ENCODE measurements at places on chromosomes 12 and 14.

DNA sequence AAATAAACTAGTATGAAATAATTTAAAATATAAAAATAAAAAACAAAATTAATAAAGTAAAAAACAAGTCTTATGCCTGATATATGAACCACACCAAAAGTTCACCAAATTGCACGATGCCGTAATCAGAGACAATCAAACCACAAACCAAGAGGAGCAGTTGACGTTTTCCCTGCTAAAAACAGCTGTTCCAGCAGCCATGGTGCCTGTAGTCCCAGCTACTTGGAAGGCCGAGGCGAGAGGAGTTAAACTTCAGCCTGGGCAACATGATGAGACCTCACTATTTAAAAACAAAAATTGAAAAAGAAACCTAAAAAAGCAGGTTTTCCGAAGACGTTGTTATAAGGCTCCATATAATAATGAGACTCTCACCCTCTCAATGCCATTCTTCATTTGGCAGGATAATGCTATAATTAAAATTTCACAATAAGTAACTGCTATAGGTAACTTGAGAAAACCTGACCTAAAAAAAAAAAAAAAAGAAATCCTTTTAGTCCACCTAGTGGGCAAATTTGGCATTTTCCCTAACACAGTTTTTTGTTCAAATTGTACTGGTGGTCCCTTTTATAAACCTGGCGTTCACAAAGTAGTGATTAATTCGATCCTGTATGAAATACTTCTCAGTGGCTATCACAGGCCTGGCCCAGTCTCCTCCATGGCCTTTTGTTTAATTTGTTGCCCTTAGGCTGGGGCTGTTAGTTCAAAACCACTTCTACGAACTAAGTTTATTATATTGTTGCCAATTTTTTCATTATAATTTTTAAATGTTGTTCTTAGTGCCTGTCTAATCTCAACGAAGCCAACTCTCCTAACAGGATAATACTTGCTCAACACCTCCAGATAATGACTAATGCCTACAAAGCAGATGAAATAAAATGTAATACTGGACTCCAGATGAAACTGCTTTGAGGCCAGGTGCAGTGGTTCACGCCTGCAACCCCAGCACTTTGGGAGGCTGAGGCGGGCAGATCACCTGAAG, 62.1 kb downstream of the TNFAIP2 start:
- no peak for DNase-seq

GRCh38 chr14:53955229-53955556, 1.4 kb downstream of the BMP4 start:
- DNase-seq, result no peak

DNA sequence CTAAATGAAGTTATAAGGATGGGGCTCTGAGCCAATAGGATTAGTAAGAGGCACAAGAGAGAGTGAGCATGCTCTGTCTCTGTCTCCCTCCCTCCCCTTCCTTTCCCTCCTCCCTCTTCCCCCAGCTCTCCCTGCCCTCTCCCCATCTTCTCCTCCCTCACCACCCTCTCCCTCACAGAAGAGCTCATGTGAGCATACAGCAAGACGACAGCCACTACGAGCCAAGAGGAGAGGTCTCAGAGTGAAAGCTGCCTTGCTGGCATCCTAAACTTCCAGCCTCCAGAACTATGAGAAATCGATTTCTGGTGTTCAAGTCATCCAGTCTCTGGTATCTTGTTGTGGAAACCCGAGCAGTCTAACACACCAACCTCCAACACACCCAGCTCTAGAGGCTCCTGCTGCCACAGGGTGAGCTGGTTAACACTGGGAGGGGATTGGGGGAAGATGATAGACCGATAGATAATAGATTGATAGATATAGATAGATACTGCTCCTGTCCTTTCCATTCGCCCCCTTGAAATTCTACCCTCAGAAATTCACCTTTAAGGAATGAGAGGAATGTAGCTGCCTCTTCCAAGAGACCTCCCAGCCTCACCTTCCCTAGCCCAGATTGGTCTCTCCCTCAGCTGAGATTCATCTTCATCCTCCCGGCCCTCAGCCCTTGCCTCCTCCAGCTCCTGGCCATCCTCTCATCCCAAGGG, 25.8 kb upstream of the ACTN1 start:
- no peak for DNase-seq

- no peak for DNase-seq
Observed at GRCh38 chr12:48980953-48981756, 3.0 kb downstream of the WNT1 start.

- no peak for DNase-seq
Observed at GRCh38 chr12:103331643-103332042, 164.1 kb downstream of the C12orf42 start.

DNA sequence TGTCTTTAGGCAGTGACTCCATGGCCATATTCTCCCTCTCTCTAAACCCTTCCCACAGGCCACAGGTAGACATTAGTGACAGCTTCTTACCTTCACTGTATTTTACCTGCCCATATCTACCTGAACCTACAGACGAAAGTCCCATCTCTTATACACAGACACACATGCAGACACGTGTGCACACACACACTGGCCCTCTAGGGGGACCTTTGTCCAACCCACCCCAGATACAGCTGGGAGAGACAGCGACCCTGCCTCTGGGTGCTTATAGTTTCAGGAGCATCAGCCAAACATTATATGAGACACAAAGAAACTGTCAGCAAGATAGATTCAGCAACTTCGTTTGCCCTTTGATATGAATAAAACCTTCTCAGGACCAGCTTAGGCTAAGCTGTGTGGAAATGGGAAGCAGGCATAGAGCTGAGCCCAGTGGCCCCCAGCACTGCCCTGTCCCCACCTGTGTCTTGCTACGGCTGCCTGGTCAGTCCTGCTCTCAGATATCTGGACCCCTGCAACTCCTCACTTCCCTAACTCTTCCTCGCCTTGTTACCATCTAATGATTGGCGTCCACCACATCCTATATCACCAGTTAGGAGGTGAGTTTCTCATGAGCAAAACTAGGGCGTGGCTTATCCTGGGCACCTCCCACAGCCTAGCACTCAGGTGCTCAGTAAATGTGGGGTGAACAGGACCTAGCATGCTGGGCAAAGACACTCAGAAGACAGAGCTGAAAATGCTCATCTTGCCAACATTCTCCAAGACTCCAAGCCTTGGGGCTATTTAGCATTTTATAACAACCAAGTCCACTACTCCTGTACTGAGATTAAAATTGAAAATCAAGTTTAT, 12.0 kb upstream of the CD9 start:
- DNase-seq, result no peak

DNA sequence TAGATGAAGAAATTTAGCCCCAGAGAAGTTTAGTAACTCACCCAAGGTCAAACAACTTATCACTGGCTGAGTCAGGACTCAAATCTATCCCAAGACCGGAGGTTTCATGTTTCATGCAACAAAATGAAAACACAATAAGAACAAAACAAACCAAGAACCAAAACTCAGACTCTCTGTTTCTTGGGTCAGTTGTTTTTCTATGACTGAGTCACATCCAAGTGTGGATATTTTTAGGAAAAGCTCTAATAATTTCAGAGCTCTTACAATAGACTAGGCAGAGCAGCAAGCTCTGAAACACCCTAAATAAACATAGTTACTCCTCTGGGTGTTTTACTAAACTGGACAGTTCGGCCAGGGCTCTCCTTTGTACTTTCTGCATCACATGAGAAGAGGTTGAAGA, 87.6 kb upstream of the PRB2 start:
- no peak for DNase-seq

DNA sequence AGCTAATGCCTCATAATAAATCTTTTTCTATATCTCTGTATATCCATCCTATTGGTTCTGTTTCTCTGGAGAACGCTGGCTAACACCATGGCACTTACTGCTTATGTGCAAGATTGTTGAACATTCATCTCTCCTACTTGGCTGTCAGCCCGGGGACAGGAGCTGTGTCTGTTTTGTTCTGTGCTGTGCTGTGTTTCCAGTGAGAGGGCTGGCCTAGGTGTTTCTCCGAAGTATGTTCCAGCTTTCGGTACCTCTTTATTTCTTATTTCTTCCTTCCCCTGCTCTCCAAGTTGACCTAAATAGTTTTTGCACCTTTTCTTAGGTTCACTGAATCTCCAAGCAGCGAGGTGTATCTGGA, 18.8 kb upstream of the NR4A1 start:
- no peak for DNase-seq

DNA sequence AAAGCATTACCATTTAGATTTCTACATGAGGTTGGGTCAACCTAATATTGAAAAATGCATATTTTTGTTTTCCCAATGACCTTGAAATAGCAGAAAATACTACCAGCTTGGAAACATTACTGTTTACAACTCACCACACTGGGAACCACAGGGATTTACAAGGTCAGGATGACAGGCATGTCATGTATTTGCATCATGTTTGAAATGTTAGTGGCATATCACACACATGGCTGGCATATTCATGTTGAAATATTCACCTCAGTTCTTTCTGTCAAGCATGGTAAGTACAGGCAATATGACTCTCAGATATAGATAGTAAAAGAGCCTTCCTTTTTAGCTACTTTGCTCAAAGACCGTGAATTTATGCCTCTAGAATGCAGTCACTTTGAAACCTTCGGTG, 593.5 kb downstream of the NOVA1 start:
- no peak for DNase-seq

- peak; percentile 32 for DNase-seq
Observed at GRCh38 chr14:24310646-24311604, at the start of gene LTB4R. LTB4R (plus strand) TSS chr14:24311502; CDS start chr14:24315652, 4,150 bp downstream.

DNA sequence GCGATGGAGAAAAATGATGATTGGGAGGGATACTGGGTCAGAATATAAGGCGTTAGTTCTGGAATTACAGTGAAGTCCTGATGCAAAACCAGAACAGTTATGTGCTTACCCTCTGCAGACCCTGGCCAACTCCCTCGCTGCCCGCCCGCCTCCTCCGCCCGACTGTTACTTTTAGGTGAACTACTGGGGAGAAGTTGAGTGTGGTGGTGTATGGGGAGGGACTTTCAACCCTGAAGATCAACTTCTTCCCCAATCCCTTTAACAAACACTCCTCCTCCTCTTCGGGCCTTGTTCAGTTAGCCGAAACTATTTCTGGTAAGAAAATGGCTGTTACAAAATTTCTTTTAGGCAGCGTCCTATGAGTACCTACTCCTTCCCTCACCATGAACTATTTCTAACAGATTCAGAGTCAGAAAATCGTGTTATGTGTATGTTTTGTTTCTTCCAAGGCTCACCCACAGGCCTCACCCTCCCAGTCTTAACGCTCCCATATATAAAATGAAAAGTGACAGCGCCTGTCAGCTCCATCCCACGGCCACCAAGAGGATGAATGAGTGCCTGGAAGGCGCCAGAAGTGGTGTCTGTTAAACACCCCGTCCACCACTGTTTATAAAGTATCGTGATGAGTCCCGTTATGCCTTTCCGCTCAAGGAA, 1.3 kb downstream of the FBXO33 start:
- DNase-seq, result no peak

DNA sequence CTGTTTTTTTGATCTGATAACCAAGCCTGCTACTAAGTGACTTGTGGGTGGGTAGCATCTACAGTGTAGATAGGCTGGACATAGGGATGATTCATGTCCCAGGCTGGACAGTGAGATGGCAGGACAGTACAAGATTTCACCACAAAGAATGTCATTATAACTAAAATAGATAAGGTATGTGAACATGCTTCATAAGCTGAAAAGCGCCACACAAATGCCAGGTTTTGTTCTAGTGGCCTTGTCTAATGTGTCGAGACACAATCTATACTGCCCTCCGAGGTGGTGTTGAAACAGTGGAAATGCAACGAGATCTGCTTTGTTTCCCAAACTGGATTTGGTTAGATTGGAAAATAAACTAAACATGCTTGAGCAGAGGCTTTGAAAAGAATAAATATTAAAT, 4.4 kb downstream of the LGALS3 start:
- DNase-seq, result no peak

GRCh38 chr12:128857133-128857763, 4.0 kb downstream of the GLT1D1 start:
- no peak for DNase-seq

- no peak for DNase-seq
Observed at GRCh38 chr12:123132951-123133619, 17.8 kb downstream of the PITPNM2 start.

DNA sequence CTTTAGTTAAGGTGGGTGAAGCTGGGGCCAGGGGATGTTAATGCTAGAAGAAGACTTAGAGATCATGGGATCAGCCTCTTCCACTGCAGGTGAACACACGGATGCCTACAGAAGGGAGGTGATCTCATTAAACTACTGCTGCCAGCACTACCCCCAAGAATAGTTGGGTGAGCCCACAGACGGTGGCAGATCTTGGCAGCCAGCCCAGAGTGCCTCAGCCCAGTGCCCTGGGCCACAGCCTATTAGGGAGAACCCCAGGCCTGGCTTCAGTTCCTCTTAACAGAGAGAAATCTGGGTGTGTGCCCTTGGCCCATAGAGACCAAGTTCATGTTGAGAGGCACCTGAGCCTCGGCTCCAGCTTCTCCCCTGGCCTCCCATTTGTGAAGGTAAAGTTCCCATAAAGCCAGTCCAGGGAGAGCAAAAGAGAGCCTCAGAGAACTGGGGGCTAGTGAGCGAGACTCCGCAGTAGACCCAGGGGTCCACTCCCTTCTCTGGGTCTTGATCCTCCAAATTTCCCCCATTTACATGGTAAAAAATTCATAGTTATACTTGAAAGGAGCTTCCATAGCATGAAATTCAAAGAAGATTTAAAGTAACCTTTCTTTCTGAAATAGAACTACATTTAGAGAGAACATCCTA, 125.0 kb upstream of the CCND2 start:
- peak; percentile 35 for DNase-seq

GRCh38 chr12:132600048-132601032, 10.0 kb downstream of the LRCOL1 start:
- DNase-seq, result no peak

GRCh38 chr14:57464008-57464730, 29.5 kb downstream of the CCDC198 start:
- no peak for DNase-seq
